ENCODE measurements at places on chromosomes 12 and 14.
A peak's percentile ranks its signal among the peaks of the same experiment; 100 is the strongest.

- DNase-seq: no peak
Observed at GRCh38 chr14:92650581-92651105, 97.8 kb downstream of the LGMN start.

- no peak for DNase-seq
Observed at GRCh38 chr14:52111583-52111982, 42.7 kb upstream of the NID2 start.

GRCh38 chr12:52499806-52500560 lies 6.9 kb upstream of the KRT6A start:
- no peak for DNase-seq

GRCh38 chr14:71758229-71758951 lies 173.8 kb upstream of the RGS6 start:
- no peak for DNase-seq

- no peak for DNase-seq
Observed at GRCh38 chr12:127654383-127654985, 612.5 kb upstream of the TMEM132C start.

GRCh38 chr14:89922031-89922907 lies 32.3 kb downstream of the EFCAB11 start:
- DNase-seq: no peak

DNA sequence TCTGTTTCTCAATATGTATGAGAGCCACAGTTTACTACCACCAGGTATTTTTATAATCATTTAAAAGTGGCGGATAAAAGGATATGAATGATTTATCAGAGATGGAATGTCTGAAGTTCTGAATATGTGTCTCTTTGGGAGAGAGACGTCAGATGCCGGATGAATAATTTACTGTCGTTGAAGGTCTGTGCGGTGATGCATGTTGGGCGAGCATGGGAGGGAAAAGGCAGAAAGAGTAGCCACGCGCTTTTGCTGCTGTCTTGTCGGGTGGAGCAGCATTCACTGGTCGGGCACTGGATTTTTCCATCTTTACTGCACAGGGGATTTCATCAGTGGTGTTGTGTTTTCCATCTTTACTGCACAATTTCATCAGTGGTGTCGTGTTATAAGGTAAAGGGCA lies 65.6 kb downstream of the SYNE2 start:
- no peak for DNase-seq

GRCh38 chr12:5584412-5585175 lies 152.7 kb downstream of the NTF3 start:
- no peak for DNase-seq

- no peak for DNase-seq
Observed at GRCh38 chr12:88559772-88560171, 20.5 kb downstream of the KITLG start.

GRCh38 chr14:24135834-24136683 lies at the start of gene PSME1:
PSME1 (plus strand) TSS chr14:24136194; CDS start chr14:24136263, 69 bp downstream.
- peak; percentile 69 for DNase-seq

GRCh38 chr12:31626270-31626995 lies 33.1 kb upstream of the ETFBKMT start:
- no peak for DNase-seq

- DNase-seq: no peak
Observed at GRCh38 chr14:36394593-36394992, 74.2 kb upstream of the MBIP start.

DNA sequence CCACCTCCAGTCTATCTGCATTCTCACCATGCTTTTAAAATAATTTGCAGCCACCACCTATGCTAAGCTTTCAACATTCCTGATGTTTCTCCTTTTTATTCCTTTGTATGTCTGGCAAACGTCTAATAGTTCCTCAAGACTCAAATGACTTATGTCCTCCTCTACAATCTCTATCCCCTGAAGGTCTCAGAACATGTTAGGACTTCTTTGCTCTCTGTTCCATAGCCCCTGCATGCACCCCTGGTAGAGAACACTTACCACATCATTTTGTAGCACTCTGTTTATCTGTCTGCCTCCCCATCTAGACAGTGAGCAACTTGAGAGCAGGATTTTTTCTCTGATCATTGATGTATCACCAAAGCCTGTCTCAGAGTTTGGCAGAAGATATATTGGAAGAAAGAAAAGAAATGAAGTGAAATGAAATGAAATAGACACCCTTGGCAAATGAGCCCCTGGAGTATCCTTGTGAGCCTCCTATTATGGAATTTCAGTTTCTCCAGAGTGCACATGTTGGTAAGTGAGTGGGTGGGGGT lies 1231.2 kb upstream of the FLRT2 start:
- DNase-seq: no peak

DNA sequence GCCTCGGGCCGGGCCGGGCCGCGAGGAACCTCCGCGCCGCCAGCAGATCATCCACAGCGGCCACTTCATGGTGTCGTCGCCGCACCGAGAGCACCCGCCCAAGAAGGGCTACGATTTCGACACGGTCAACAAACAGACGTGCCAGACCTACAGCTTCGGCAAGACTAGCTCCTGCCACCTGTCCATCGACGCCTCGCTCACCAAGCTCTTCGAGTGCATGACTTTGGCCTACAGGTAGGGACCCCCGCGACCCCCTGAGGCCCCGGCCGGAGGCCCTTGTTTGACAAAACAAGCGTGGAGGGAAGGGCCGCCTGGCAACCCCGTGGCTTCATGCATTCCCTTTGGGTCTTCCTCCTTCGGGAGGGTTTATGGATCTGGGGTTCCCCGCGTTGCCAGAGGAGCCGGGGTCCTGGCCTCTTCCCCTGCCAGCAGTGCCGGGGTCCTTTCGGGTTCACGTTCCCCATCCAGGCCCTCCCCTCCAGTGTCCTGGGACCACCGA lies 526 bp downstream of the MLXIP start:
- DNase-seq: no peak

DNA sequence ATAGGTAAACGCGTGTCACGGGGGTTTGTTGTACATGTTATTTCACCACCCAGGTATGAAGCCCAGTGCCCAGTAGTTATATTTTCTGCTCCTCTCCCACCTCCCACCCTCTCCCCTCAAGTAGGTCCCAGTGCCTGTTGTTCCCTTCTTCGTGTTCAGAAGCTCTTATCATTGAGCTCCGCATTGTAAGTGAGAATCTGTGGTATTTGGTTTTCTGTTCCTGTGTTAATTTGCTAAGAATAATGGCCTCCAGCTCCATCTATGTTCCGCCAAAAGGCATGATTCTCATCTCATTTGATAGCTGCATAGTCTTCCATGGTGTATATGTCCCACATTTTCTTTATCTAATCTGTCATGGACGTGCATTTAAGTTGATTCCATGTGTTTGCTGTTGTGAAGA lies 6.9 kb upstream of the GPRC5D start:
- DNase-seq: no peak
